ENCODE measurements at places on chromosomes 7 and 10.

- H3K4me3 ChIP-seq: no peak overlapping the region
- DNase-seq: no peak
- H3K27me3 ChIP-seq: no peaks in the 10 kb centered on the region
- no peaks in the 10 kb centered on the region for H3K36me3 ChIP-seq
These were observed 127.9 kb downstream of the CNNM2 start for GRCh38 chr10:103045961-103046360.

DNA sequence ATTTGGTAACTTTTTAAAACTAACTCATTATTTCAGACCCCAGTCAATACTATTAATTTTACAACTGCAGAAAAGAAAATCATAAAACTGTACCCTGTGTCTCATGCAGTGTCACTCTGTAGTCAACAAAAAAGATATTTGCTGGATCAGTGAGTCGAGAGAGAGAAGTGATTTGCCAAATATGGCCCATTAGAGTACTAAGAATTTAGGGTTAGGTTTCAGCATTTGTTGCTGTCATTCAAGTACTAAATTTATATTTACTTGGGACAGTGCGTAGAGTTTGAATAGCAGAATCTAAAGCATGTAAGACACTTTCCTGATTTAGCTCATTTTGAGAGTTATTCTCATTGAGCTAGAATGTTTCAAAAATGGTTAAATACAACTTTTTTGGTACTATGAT lies 38.9 kb downstream of the CACNA2D1 start:
- H3K4me3 ChIP-seq: no peak overlapping the region
- H3K27me3 ChIP-seq: no peaks in the 10 kb centered on the region
- H3K4me1 ChIP-seq: no peaks in the 10 kb centered on the region
- DNase-seq: no peak
- H3K36me3 ChIP-seq: no peaks in the 10 kb centered on the region

- peaks cover 9% of the 10 kb centered on the region for H3K4me1 ChIP-seq
- H3K27me3 ChIP-seq: no peaks in the 10 kb centered on the region
- no peak overlapping the region for H3K4me3 ChIP-seq
- peaks cover 43% of the 10 kb centered on the region for H3K36me3 ChIP-seq
- H3K27ac ChIP-seq: no peak overlapping the region
- no peak for DNase-seq
These were observed 179.9 kb downstream of the SFMBT2 start for GRCh38 chr10:7230951-7231350.

DNA sequence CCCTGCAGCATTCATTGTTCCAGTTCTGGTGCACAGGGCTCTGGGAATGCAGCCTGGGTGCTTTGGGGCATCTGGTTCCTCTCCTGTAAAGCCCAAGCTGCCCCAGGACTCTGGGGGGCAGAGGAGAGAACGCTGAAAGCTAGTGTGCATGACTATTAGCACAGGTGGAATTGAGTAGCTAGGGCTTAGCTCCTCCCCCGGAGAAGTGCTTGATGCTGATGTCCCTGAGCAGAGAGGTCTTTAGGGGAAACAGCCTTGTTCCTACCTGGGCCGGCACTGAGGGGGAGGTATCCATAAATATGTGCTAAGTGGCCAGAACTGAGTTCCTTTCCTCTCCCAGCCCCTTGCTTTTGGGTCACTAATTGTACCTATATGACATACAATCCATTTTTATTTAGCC lies 3.9 kb downstream of the ADCY1 start:
- peaks cover 28% of the 10 kb centered on the region for H3K27me3 ChIP-seq
- H3K4me1 ChIP-seq: peaks cover 4% of the 10 kb centered on the region
- DNase-seq: no peak
- H3K27ac ChIP-seq: no peak overlapping the region
- no peak overlapping the region for H3K4me3 ChIP-seq

- no peaks in the 10 kb centered on the region for H3K27me3 ChIP-seq
- H3K4me1 ChIP-seq: no peaks in the 10 kb centered on the region
- H3K27ac ChIP-seq: no peak overlapping the region
- H3K4me3 ChIP-seq: no peak overlapping the region
These were observed 781.8 kb upstream of the AUTS2 start for GRCh38 chr7:68816491-68816890.

DNA sequence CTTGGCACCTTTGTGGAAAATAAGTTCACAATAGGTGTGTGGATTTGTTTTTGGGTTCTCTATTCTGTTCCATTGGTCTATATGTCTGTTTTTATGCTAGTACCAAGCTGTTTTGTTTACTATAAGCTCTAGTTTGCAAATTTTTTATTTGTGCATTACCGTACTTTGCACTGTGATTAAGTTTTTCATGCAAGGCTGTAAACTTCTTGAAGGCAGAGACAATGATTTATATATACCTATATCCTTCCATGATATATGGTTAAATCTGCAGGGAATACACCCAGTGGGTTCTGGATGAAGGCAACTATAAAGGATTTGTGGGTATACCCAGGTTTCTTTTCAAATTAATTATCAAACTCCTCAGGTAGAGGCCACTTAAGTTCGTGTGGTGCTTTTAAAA lies 91.8 kb upstream of the PDLIM1 start:
- H3K4me1 ChIP-seq: peaks cover 6% of the 10 kb centered on the region
- H3K27me3 ChIP-seq: no peaks in the 10 kb centered on the region
- H3K36me3 ChIP-seq: no peaks in the 10 kb centered on the region
- DNase-seq: no peak
- no peak overlapping the region for H3K4me3 ChIP-seq

DNA sequence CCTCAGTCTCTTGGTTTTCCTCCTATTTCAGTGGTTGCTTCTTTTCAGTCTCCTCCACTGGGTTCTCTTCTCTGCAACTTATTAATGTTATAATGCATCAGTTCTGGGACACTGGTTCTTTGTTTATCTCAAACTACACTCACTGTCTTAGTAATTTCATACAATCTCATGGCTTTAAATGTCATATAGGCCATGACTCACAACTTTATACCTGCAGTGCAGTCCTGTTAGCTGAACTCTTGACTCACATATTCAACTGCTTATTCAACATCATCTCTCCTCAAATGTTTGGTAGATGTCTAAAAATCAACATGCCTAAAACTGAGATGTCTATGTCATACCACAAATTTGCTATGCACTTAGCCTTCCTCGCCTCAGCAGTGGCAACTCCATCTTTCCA lies 101.2 kb upstream of the PALS2 start:
- no peaks in the 10 kb centered on the region for H3K4me1 ChIP-seq
- no peak overlapping the region for H3K27ac ChIP-seq
- H3K4me3 ChIP-seq: no peak overlapping the region
- DNase-seq: no peak

- H3K27ac ChIP-seq: peak within 1 kb of the TSS; percentile 88
- DNase-seq: no peak
- H3K4me1 ChIP-seq: peaks cover 34% of the 10 kb centered on the region
- peaks cover 13% of the 10 kb centered on the region for H3K36me3 ChIP-seq
These were observed at the start of gene TRIM24 for GRCh38 chr7:138460176-138460648. Gene TRIM24, plus strand, starts transcription at chr7:138460259. Its CDS starts 290 bp downstream, at chr7:138460549.

GRCh38 chr10:102344067-102344466 lies 51.4 kb upstream of the NFKB2 start:
- peaks cover 24% of the 10 kb centered on the region for H3K4me1 ChIP-seq
- no peaks in the 10 kb centered on the region for H3K27me3 ChIP-seq
- H3K4me3 ChIP-seq: no peak overlapping the region

DNA sequence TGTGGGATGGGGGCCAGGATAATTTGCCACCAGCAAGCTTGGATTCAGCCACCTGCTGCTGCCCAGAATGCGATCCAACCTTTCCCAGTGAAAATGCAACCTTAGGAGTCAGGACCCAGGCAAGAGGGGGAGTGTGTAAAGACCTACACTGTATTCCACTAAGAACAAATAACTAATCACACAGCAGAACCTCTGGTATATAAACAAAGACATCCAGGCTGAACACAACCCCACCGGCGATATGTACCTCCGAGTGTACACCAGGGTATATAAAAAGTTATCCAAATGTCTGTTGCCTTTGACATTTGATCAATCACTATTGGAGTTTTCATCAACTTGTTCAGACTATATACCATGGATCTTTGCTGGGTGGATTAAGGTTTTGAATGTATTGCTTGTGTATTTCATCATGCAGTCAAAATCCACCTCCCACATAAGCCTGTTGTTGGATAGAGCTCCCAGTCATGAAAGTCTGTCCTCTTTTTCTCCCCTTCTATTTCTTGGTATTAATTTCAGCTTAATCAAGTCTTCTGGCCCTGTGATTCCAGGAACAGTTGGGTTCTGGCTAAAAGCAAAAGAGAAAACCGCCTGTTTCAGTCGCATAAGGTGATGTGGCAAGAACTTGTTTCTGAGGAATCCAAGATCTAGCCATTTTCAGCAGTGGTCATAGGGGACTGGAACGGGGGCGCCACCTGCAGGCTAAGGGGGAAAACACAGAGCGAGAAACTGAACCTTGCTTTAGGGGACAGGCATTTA lies 290.7 kb downstream of the CCDC3 start:
- H3K27ac ChIP-seq: peak overlapping the region; percentile 68
- H3K4me3 ChIP-seq: no peak overlapping the region
- DNase-seq: peak; percentile 81
- H3K27me3 ChIP-seq: no peaks in the 10 kb centered on the region

DNA sequence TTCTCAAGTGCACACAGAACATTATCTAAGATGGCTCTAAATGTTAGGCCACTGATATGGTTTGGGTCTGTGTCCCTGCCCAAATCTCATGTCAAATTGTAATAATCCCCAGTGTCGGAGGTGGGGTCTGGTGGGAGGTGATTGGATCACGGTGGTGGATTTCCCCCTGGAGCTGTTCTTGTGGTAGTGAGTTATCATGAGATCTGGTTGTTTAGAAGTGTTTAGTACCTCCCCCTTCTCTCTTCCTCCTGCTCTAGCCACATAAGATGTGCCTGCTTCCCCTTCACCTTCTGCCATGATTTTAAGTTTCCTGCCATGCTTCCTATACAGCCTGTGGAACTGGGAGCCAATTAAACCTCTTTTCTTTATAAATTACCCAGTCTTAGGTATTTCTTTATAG lies 11.2 kb upstream of the GSTK1 start:
- H3K27me3 ChIP-seq: no peaks in the 10 kb centered on the region
- peaks cover 7% of the 10 kb centered on the region for H3K36me3 ChIP-seq
- H3K4me3 ChIP-seq: no peak overlapping the region
- no peak for DNase-seq

DNA sequence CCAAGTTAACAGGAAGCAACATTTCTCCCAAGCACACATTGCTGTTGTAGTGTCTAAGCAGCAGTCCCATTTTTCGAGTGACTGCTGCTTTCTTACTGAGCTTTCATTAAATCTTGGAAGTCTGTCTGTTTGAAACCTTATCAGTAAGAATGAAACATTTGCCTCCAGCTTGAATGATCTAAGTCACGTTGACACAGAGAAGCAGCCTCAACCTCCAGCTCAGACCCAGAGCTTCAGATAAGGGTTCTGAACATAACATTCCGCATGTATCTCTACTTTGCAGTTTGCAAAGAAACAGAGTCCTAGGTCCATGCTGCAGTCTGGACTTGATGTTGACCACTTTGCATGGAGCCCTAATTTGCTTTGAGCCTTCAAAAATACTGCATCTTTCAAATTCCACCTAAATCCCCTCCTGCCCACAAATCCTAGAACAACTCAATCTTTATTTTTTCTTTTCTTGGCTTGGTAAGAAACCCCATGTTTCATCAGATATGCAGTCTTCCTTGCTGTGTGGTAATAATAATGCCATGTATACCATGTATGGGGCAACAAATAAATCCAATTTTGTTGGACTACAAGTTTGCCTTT lies 698.7 kb upstream of the IGFBP3 start:
- H3K4me1 ChIP-seq: no peaks in the 10 kb centered on the region
- H3K4me3 ChIP-seq: no peak overlapping the region
- no peak for DNase-seq
- H3K36me3 ChIP-seq: no peaks in the 10 kb centered on the region

- H3K36me3 ChIP-seq: no peaks in the 10 kb centered on the region
- no peak overlapping the region for H3K4me3 ChIP-seq
- no peaks in the 10 kb centered on the region for H3K27me3 ChIP-seq
- H3K4me1 ChIP-seq: peaks cover 6% of the 10 kb centered on the region
- no peak overlapping the region for H3K27ac ChIP-seq
These were observed 3.9 kb upstream of the PWWP2B start for GRCh38 chr10:132392811-132393694.

DNA sequence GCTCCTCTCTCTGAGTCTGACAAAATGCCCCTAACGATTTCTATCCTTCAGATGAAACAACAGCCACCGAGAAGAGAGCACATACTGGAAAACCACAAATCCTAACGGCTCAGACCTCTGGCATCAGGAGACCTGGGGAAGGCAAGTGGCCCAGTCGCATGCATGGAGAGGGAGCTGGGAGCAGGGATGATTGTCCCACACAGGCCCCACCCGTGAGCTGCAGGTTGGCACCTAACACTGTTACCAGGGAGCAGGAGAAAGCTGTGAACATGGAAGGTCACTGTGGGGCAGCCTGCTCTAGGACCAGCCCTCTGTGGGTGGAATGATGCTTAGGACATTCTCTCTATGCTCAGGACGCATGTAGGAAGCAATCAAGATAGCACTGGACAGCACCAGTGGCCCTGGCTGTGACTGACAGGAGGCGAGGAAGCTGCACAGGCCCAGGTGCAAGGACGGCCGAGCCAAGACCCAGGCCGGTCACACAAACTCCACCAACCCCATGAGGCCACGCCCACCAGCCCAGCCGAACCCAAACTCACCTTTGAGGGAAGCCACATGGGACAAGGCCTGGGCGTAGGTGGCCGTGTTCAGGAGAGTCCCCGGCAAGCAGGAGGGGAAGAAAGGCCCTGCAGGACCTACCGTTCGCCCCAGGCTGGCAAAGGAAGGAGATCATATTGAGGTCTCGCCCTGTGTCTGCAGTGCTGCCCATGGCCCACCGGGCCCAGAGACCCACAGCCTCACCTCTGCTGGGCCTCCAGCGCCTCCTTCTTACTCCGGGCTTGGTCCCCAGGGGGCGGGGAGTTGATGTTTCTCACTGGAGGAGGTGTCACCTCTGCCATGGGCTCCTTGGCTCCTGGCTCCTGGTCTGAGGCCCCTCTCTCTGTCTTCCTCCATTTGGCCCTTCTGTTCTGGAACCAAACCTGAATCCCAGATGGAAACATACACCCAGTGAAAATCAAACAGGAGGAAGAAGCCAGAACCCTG lies 9.7 kb downstream of the DRGX start:
- H3K4me1 ChIP-seq: no peaks in the 10 kb centered on the region
- H3K27me3 ChIP-seq: peaks cover 22% of the 10 kb centered on the region
- H3K4me3 ChIP-seq: no peak overlapping the region
- H3K27ac ChIP-seq: no peak overlapping the region

- no peaks in the 10 kb centered on the region for H3K27me3 ChIP-seq
- peaks cover 58% of the 10 kb centered on the region for H3K4me1 ChIP-seq
- peak; percentile 71 for DNase-seq
- H3K27ac ChIP-seq: peak overlapping the region; percentile 100
- peaks cover 29% of the 10 kb centered on the region for H3K36me3 ChIP-seq
- H3K4me3 ChIP-seq: peak overlapping the region; percentile 91
These were observed 695 bp upstream of the VDAC2 start for GRCh38 chr10:75209921-75210281.

- no peak overlapping the region for H3K4me3 ChIP-seq
- DNase-seq: no peak
- H3K27ac ChIP-seq: peak overlapping the region; percentile 40
- H3K36me3 ChIP-seq: peaks cover 3% of the 10 kb centered on the region
- H3K4me1 ChIP-seq: peaks cover 95% of the 10 kb centered on the region
These were observed 92.7 kb downstream of the PIP4K2A start for GRCh38 chr10:22621726-22622125.

- H3K36me3 ChIP-seq: peaks cover 1% of the 10 kb centered on the region
- H3K4me3 ChIP-seq: no peak overlapping the region
- no peaks in the 10 kb centered on the region for H3K27me3 ChIP-seq
- DNase-seq: no peak
- no peak overlapping the region for H3K27ac ChIP-seq
These were observed 870.3 kb upstream of the SORCS1 start for GRCh38 chr10:108034829-108035228.

- no peaks in the 10 kb centered on the region for H3K4me1 ChIP-seq
- H3K4me3 ChIP-seq: no peak overlapping the region
- no peak for DNase-seq
- H3K36me3 ChIP-seq: no peaks in the 10 kb centered on the region
- no peaks in the 10 kb centered on the region for H3K27me3 ChIP-seq
These were observed 242.9 kb upstream of the MEOX2 start for GRCh38 chr7:15929411-15929810.

Measured in activated naive CD8-positive, alpha-beta T cell treated with anti-CD3 and anti-CD28 coated beads, Interleukin-2, amount 50 U/mL, for 24 hours (primary cell).